Iris pigment epithelial cell (primary cell): ENCODE measurements at places on chromosomes 7 and 10.

DNA sequence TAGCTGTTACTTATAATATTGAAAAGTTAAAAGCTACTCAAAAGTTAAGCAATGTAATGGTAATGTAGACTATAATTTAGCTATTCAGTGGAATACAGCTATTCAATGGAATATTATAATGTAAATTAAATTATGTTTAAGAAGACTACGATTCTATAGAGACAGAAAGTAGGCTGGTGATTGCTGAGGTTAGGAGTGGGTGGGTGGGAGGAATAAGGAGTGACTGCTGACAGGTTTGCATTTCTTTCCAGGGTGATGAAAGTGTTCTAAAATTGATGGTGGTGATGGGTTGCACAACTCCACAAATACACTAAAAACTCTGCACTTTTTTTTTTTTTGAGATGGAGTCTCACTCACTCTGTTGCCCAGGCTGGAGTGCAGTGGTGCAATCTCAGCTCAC is 21.4 kb downstream of the DENND2A start:
- DNase-seq = no peak

GRCh38 chr7:27901028-27901760 is 161.2 kb downstream of the TAX1BP1 start:
- peak; percentile 87 for DNase-seq

- no peak for DNase-seq
These were observed 70.5 kb downstream of the ZNF503 start for GRCh38 chr10:75331081-75331480.

- DNase-seq = peak; percentile 22
These were observed 3.1 kb downstream of the CD36 start for GRCh38 chr7:80641548-80641947.

- no peak for DNase-seq
These were observed 27.7 kb downstream of the TDRD1 start for GRCh38 chr10:114206902-114207301.

DNA sequence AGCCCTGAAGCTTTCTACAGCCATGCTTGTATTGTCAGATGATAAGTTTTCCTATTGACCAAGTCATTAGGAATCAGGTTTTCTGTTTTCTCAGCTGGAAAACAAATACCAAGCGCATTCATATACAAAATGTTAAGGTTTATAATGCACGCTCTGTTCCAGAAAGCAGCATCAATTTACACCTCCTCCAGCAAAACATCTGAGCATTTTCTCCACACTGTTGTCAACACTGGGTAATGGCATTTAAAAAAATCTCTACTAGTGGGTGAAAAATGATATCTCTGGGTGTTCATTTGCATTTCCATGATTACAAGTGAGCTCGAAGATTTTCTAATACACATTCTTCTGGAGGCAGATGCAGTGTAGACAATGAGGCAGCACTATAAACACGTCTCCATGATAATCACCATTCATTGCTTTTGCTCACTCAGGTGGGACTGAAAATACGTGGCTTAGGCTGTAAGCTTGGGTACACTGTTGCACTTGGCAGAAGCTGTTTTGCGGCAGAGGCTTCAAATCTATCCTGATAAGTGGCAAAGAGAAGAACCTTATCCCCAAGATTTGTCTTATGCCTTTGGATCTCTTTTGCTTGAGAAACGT is 114.8 kb upstream of the PLPP4 start:
- no peak for DNase-seq

- DNase-seq = peak; percentile 36
These were observed 73.2 kb downstream of the TNS3 start for GRCh38 chr7:47508389-47509380.
